ENCODE measurements at places on chromosomes 2 and 18. TPM values are rescaled to one million over a fixed set of nuclear protein-coding genes. Genes with fewer than 3 reads are reported as not detected.

Gene LINC00305
- total RNA-seq, result not detected

Gene PRSS56
- not detected for total RNA-seq

DNA sequence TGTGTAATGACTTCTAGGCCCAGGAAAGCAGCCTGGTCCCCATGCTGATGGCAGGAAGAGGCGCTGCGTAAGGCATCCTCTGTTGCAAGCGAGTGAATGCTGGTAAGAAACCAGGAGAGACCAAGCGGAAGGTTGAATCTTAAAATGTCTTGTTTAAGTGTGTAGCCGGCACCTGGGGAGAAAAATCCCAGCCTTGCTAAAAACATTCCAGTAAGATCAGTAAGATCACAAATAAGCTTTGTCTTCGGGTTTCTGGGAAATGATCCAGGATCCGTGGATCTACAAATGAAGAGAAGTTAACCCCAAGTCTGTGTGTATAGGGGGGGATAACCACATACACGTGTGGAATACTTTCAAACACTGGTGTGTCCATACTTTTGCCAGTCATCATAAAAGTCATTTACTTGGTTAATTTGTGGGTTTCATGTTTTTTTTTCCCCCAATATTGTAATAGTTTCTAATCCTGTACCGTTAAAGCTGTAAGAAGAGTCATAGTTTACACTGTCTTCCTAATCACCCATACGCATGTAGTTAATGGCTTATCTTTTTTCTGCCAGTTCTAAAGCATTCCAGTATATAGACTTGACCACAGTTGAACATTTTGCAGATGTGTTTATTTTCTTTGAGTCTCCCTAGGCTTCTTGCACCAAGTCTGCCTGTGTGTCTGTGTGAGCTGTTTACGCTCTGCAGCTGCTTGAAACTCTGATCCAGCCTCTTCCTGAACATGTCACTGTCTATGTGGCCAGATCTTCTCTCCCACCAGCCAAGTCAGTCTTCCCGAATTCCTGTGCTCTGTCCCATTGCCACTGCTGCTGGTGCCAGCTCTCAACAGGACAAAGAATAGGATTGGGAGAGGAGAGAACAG is 135.9 kb upstream of the ARL4C start:
- no peaks in the 10 kb centered on the region for H3K36me3 ChIP-seq
- H3K27me3 ChIP-seq, result peaks cover 12% of the 10 kb centered on the region
- H3K27ac ChIP-seq, result no peak overlapping the region
- no peaks in the 10 kb centered on the region for H3K4me1 ChIP-seq

GRCh38 chr2:96164459-96165184 is 19.4 kb upstream of the DUSP2 start:
- peak; percentile 55 for DNase-seq
- peak overlapping the region; percentile 36 for H3K4me3 ChIP-seq
- peak overlapping the region; percentile 96 for H3K27ac ChIP-seq
- no peaks in the 10 kb centered on the region for H3K36me3 ChIP-seq

- no peaks in the 10 kb centered on the region for H3K36me3 ChIP-seq
- no peak overlapping the region for H3K27ac ChIP-seq
- peaks cover 20% of the 10 kb centered on the region for H3K4me1 ChIP-seq
- no peaks in the 10 kb centered on the region for H3K27me3 ChIP-seq
Measured at GRCh38 chr2:88053296-88053695, 2.3 kb downstream of the KRCC1 start.

GRCh38 chr18:32362484-32362883 is 108.2 kb downstream of the GAREM1 start:
- H3K27me3 ChIP-seq, result no peaks in the 10 kb centered on the region
- no peaks in the 10 kb centered on the region for H3K36me3 ChIP-seq
- no peak overlapping the region for H3K27ac ChIP-seq
- H3K4me3 ChIP-seq, result no peak overlapping the region
